ENCODE measurements at places on chromosomes 2 and 18.

DNA sequence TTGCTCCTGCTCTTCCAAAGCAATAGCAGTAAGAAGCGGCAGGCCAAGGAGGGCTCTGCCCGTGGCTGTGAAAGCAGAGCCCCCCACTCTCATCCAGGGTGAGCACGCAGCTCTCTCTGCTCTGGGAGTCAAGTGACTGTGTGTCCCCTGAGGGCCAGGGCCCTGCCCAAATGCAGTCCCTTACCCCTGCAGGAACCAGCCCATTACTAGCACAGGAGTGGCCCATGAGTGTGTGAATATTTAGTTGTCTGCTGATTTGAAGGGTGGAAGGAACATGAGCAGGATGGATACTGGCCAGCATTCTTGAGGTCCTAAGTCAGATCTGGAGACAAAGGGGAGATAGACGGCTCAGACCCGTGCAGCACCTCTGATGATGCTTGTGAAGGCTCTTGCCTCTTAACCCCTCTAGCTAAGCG, 69.7 kb upstream of the FOSL2 start:
- no peak for DNase-seq

DNA sequence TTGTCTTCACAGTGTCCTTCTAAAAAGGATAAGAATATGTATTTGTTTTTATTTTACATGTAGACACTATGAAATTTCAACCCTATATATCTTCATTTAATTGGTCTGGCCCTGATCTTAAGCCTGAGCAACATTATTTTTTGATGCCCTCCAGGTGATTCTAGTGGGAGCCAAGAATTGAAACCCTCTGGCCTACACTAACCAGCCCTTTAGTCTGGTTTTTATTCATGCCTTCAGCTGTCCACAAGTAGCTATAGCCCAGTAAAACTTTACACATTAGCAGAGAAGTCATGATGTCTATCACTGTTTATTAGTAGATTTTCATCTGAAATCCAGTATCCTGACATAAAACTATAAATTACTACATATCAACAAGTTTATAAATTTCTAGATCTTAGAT, 52.7 kb upstream of the UBXN4 start:
- DNase-seq = no peak

DNA sequence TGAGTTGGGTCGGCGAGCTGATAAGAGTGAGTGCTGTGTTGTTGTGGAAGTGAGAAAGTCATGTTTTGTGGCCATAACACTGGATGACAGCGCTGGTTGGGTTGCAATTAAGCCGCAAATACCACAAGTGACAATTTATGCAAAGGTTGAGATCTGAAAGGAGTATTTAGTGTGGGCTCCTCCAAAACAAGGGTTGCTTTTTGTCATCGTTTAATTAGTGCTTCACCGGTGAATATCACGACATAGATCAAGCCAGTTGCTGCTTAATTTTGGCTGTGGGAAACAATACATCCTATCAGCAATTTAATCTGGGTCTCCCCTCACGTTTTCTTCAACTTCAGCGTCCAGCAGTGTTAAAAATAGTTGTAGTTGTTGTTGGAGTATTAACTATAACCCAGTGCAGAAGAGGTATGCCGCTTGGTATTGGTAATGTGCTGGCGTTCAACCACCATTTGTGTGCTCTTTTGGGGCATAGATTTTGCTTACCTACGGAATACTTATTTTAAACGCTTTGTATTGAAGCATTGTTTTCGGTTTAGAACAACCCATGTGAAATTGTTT, 662 bp downstream of the ACVR2A start:
- no peak for DNase-seq

GRCh38 chr2:62706721-62707521, 1.4 kb downstream of the EHBP1 start:
- DNase-seq = no peak

GRCh38 chr2:221423210-221423804, 148.8 kb downstream of the EPHA4 start:
- peak; percentile 68 for DNase-seq

DNA sequence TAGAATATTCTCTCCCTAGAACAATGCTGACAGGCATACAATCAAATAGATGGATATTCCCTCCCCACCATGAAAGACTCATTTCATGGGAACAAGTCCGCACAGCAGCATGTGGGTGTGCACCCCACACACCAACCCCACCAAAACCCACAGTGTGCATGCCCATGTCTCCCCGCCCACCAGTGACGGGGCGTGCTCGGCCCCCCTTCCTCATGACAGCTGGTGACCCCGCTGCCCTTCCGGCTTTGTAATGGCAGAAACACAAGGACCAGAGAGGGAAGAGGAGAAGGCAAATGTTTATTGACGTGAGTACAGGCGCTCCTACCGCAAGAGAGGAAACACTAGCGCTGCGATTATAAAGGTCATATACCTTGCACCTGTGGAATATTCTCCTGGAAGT, 30.8 kb upstream of the ODC1 start:
- DNase-seq = no peak

- DNase-seq = peak; percentile 28
Observed at GRCh38 chr2:112958428-112959108, 19.2 kb upstream of the IL36G start.

GRCh38 chr2:203037026-203037425, 22.4 kb downstream of the NBEAL1 start:
- DNase-seq = no peak

DNA sequence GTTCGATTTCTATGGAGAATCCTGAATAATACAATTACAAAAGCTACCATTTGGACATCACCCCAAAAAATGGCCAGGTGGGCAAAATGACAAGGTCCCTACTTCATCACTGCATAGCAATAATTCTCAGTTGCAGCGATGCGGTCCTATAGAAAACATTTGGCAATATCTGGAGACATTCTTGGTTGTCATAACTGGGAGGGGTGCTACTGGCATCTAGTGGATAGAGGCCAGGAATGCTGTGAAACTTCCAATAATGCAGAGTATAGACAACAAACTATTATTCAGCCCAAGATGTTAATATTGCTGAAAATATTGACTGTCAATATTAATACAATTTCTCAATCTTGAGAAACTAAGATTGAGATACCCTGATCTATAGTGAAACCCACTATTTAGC, 637.8 kb upstream of the PKDCC start:
- no peak for DNase-seq

DNA sequence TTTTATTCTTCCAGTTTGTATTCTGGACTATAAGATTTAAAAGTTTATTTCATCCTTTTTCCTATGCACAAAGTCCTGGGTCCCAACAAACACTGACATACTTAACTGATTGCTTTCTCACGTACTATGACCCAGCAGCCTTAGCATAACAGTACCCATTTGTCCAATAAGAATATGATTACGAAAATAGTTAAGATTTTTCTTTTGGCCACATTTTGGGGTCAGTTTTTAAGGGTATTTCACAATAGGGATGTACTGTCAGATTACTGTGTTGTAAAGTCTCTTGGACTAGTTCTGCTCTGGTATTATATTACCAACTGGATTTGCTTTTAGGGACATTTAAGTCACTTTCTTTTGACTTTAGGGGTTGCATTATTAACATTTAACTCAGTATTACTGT, 46.1 kb downstream of the TTC39C start:
- DNase-seq = no peak

All from MG63 (cell line).